ENCODE measurements at places on chromosomes 2 and 18. TPM values are rescaled to one million over a fixed set of nuclear protein-coding genes. Genes with fewer than 3 reads are reported as not detected.

Gene SERPINB5
- 34.0 TPM for total RNA-seq

Gene TEX44
- total RNA-seq, result not detected

Gene RFTN2
- total RNA-seq, result 0.05 TPM

Gene KCNS3
- total RNA-seq, result 3.5 TPM

Gene OSBPL1A
- 34.8 TPM for total RNA-seq

Gene SLC23A3
- total RNA-seq, result 4.4 TPM

Gene KCNIP3
- 1.1 TPM for total RNA-seq

Gene FOSL2
- total RNA-seq, result 53.7 TPM

Gene CERKL
- 1.1 TPM for total RNA-seq

Gene IL36G
- total RNA-seq, result not detected

Gene ZNF521
- not detected for total RNA-seq

DNA sequence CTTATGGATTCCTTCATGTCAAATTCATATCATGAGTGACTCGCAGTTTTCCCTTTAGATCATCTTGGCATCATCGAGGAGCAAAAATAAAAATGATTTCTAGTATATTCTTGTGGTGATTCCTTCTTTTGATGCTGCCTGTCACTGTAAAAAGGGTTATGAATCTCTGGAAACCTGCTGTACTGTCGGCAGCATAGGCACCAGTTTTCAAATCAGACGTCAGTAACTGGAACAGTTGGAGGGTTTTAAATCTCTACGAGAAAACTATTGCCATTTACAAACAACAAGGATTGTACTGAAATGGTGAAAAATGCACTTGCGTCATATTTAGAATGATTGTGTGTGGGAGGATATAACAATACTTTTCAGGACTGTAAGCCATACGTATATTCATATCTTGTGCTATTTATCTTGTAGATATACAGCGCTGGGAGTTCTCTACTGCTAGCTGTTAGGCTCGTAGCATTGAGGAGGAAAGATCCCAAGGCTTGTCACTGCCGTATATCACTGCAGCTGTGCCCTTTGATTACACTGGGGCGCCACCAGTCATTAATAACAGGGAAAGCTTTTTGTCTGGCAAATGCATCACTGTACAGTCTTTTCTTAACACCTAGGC is 320.7 kb downstream of the MTX2 start:
- no peak for DNase-seq
- no peaks in the 10 kb centered on the region for H3K36me3 ChIP-seq
- no peaks in the 10 kb centered on the region for H3K27me3 ChIP-seq
- peaks cover 58% of the 10 kb centered on the region for H3K4me1 ChIP-seq

- peaks cover 25% of the 10 kb centered on the region for H3K4me1 ChIP-seq
- peak overlapping the region; percentile 89 for H3K4me3 ChIP-seq
- H3K36me3 ChIP-seq, result peaks cover 33% of the 10 kb centered on the region
- DNase-seq, result no peak
- peak overlapping the region; percentile 94 for H3K27ac ChIP-seq
Observed at GRCh38 chr2:39778233-39778632, 825 bp downstream of the THUMPD2 start.

DNA sequence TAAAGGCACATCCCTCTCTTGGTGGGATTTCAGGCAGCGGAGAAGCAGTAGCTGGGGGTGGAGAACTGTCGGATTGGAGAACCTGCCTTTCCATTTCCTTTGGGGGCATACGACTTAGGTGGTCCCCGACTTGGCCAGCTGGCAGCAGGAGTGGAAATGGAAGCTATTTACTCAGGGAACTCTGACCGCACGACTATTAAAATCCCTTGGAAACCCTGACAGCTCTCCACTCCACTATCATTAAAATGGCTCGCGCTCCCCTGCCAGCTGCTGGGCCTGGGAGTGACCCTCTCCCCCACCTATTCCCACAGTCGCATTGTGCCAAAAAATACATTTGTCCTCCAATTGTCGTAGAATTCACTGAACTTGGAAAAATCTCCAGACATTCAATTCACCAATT is 77.7 kb upstream of the APCDD1 start:
- H3K4me3 ChIP-seq, result no peak overlapping the region
- no peaks in the 10 kb centered on the region for H3K36me3 ChIP-seq
- no peaks in the 10 kb centered on the region for H3K4me1 ChIP-seq

- no peaks in the 10 kb centered on the region for H3K36me3 ChIP-seq
- no peak for DNase-seq
- H3K4me3 ChIP-seq, result no peak overlapping the region
- peaks cover 45% of the 10 kb centered on the region for H3K27me3 ChIP-seq
- no peaks in the 10 kb centered on the region for H3K4me1 ChIP-seq
- H3K27ac ChIP-seq, result no peak overlapping the region
Observed at GRCh38 chr2:203873461-203873860, 5.9 kb downstream of the CTLA4 start.

DNA sequence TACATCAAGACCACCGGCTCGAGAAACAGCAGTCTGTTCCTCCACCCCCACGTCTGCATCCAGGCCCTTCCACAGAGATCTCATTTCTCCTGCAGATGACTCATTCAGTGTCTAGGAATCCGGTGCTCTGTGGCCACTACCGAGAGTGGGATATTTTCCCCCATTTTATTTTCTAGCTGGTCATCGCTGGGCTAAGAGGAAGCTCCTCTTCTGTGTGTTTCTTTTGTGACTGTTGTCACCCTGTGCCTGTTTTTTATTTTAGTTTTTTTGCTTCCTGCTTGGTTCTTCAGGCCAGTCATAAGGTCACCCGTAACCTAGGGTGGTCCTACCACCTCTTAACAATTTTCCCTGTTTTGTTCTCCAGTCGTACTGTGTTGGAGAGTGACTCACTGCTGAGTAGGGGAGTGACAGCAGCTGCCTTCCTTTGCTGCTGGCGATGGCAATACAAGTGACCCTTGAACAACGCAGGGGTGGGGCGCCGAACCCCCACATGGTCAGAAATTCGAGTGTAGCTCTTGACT is 6.7 kb downstream of the RAMP1 start:
- peak overlapping the region; percentile 79 for H3K27ac ChIP-seq
- H3K4me3 ChIP-seq, result peak overlapping the region; percentile 33
- DNase-seq, result peak; percentile 32

DNA sequence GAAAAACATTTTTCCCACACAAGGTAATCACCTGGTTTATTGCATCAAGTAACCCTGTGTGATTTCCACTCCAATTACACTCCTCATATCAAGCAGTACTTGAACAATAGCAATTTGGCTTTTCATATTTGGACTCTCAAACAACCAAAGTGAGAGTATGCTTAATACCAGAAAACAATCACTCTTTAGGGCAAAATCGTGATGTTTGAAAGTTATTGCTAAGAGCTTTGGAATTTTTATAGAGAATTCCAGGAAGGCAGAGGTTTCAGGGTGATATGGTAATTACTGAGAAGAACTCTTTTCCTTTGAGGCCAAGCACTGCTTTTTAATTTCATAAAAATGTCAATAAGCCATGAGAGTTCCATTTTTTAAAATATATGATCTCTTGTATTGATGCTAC is 779.5 kb upstream of the LRRTM1 start:
- H3K36me3 ChIP-seq, result no peaks in the 10 kb centered on the region
- no peak for DNase-seq
- no peak overlapping the region for H3K27ac ChIP-seq

- no peak overlapping the region for H3K4me3 ChIP-seq
- H3K27me3 ChIP-seq, result no peaks in the 10 kb centered on the region
- peak; percentile 69 for DNase-seq
Observed at GRCh38 chr18:45910405-45911023, 56.6 kb downstream of the EPG5 start.

GRCh38 chr18:10351219-10351818 is 103.1 kb upstream of the APCDD1 start:
- no peaks in the 10 kb centered on the region for H3K36me3 ChIP-seq
- no peak overlapping the region for H3K27ac ChIP-seq
- H3K27me3 ChIP-seq, result peaks cover 15% of the 10 kb centered on the region

DNA sequence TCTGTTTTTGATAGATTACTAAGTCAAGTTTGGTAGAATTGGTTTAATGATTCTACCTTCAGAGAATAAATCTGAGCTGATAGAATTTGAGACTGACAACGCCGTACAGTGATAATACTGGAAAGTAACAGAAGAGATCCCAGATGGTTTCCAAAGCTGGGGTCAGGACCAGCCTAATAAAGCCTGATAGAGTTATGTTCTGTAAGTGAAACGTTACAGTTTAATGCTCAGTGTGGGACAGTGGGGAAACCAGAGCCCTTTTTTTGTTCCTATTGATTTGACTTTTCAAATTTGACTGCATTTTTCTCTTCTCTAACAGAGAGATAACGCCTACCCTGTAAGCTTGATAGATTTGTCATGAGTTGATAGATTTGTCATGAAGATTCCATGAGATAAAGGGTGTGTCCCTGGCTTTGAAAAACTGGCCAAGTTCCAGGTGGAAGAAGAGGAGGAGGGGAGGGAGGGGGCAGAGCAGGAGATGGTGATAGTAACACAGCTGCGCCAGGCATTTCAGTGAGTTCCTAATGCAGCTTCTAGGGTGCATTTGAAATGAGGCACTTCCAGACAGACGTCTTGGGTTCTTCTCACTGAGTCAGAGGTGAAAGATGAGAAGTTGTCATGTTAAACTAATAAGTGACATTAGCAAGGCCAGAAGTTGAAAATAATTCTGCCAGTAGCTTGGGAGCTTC is 65.1 kb downstream of the CERS6 start:
- H3K27ac ChIP-seq, result no peak overlapping the region
- no peak overlapping the region for H3K4me3 ChIP-seq
- DNase-seq, result no peak
- H3K27me3 ChIP-seq, result no peaks in the 10 kb centered on the region
- H3K36me3 ChIP-seq, result no peaks in the 10 kb centered on the region
- peaks cover 30% of the 10 kb centered on the region for H3K4me1 ChIP-seq

- H3K36me3 ChIP-seq, result no peaks in the 10 kb centered on the region
- no peak overlapping the region for H3K27ac ChIP-seq
- no peak for DNase-seq
Observed at GRCh38 chr2:181471226-181471625, 14.0 kb downstream of the ITGA4 start.

DNA sequence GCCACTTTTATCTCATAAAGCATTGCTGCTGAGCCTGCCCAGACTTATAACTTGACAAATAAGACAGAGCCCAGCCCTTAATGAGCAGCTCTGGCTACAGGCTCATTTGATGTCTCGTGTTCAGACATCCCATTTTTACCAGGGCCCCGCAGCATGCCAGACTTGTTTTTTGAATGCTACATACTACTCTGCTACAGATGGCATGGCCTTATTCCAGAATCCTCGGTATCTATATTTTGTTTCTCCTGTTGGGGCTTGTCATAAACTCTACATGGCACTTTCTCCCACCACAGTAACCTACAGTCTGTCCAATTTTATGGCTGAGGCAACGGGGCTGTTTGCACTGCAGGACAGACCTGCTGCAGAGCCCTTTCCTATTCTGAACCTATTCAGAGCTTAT is 179.0 kb upstream of the DDX18 start:
- H3K4me3 ChIP-seq, result no peak overlapping the region
- H3K4me1 ChIP-seq, result no peaks in the 10 kb centered on the region
- H3K27me3 ChIP-seq, result peaks cover 13% of the 10 kb centered on the region
- no peak overlapping the region for H3K27ac ChIP-seq
- DNase-seq, result no peak

DNA sequence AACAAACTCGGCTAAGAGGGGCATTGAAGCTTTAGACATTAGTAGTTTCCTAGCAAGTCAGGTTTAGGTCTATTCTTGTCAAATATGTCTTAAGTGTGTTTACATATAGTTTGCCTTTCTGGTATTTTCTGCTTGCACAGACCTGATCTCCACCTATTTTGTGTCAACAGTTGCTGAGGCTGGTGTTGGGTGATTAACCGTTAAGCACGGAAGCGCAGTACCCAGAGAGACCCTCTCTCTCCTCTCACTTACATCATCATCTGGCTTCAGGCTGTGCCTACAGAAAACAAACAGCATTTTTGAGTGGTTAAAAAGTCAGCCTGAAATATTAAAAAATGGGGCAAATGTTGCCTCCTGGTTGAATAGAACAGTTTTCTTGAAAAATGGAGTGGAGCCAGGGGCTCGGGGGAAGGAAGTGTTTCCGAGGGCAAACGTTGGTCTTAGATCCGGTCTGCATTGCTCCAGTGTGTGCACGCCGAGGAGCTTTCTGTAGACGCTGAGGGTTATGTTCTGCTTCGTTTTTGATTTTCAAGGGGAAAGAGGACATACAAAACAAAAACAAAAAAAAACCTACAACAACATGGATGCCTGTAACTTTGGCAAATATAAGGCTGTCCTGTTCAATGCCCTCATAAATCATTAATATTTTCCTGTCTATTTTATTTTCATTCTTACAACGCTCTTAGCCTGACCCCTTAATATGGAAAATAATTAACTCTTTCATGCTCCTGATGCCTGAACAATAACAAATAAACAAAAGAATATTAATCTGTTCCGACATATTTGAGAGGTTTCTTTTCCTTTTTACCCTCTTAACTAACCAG is 120.8 kb downstream of the MEIS1 start:
- no peak overlapping the region for H3K4me3 ChIP-seq
- no peaks in the 10 kb centered on the region for H3K27me3 ChIP-seq
- H3K4me1 ChIP-seq, result no peaks in the 10 kb centered on the region
- H3K36me3 ChIP-seq, result no peaks in the 10 kb centered on the region

GRCh38 chr2:172811027-172811426 is 75.4 kb downstream of the RAPGEF4 start:
- DNase-seq, result no peak
- H3K27me3 ChIP-seq, result peaks cover 25% of the 10 kb centered on the region
- no peaks in the 10 kb centered on the region for H3K36me3 ChIP-seq
- no peaks in the 10 kb centered on the region for H3K4me1 ChIP-seq
- H3K27ac ChIP-seq, result no peak overlapping the region

GRCh38 chr2:235569837-235570236 is 76.0 kb downstream of the AGAP1 start:
- no peak for DNase-seq
- H3K36me3 ChIP-seq, result no peaks in the 10 kb centered on the region
- H3K4me1 ChIP-seq, result peaks cover 24% of the 10 kb centered on the region
- H3K4me3 ChIP-seq, result no peak overlapping the region
- H3K27ac ChIP-seq, result no peak overlapping the region
- H3K27me3 ChIP-seq, result no peaks in the 10 kb centered on the region

GRCh38 chr2:198113316-198113715 is 308.9 kb downstream of the PLCL1 start:
- H3K27me3 ChIP-seq, result no peaks in the 10 kb centered on the region
- H3K27ac ChIP-seq, result no peak overlapping the region
- no peak overlapping the region for H3K4me3 ChIP-seq
- no peak for DNase-seq

- H3K4me3 ChIP-seq, result no peak overlapping the region
- DNase-seq, result no peak
- H3K27ac ChIP-seq, result no peak overlapping the region
Observed at GRCh38 chr18:72866442-72866900, 1.3 kb downstream of the NETO1 start.

GRCh38 chr2:64765160-64765805 is 111.6 kb upstream of the SERTAD2 start:
- peaks cover 11% of the 10 kb centered on the region for H3K36me3 ChIP-seq
- DNase-seq, result no peak
- H3K4me3 ChIP-seq, result no peak overlapping the region

- peaks cover 18% of the 10 kb centered on the region for H3K27me3 ChIP-seq
- DNase-seq, result no peak
- no peak overlapping the region for H3K4me3 ChIP-seq
Observed at GRCh38 chr2:205610437-205610836, 71.9 kb upstream of the NRP2 start.
